NT2/D1 (cell line): ENCODE measurements at places on chromosomes 1 and 21.

DNA sequence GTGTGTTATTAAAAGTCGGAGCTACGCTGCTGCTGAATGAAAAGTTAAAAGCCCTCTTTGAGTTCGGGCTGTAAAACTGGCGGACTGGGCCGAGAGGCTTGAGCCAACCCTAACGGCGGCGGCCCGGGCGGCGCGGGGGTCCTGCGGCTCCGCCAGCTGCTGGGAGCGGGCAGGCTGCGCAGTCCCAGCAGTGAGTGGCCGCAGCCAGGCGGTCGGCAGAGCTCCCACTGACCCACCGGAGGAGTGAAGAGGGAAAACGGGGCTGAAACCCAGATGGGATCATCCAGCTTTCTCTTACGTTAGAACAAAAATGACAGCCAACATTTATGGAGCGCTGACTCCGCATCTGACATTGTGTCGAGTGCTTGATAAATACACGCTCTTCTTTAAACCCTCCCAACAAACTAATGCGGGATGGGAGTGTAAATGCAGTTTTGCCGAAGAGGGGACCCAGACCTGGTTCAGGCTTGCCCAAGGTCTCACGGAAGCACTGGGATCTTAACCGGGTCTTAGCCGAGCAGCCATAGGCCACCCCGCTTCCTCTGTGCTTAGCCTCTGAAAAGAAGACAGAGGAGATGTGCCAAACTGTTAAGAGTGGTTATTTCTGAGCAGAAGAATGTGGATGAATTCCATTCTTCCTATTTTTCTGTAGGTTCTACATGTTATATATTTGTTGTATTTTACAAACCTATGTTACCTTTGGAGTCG is 3.5 kb downstream of the GRHL3 start:
- DNase-seq: no peak

DNA sequence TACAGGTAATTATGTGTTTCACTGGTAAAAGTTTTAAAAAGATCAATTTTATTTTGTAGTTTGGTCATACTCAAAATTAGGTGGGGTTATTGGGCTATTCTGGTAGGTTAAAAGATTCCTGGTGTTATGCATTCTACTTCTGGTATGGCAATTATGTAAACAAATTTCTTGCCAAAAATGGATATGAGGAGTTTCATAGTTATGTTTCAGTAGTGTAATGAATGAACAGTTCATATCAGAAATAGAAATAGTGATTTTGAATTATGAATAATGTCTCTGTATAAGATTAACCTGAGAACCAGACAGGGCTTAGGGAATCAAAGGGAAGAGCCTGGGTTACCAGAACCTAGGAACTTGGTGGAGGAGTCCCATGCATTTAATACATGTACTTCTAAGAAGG is 15.9 kb downstream of the ATF6 start:
- DNase-seq: no peak

DNA sequence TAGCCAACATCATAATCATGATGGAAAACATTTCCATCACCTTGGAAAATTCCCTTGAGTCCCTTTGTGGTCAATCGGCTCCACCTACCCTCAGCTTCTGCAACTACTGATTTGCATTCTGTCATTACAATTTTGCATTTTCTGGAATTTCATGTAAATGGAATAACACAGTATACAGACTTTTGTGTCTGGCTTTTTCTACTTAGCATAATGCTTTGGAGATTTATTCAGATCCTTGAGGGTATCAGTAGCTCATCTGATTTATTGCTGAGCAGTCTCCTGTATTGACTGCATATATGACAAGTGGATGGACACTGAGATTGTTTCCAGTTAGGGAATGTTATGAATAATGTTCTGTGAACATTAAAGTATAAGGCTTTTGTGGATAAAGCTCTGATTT is 358.3 kb downstream of the USP25 start:
- no peak for DNase-seq

GRCh38 chr1:202126426-202126825 is 3.7 kb downstream of the GPR37L1 start:
- no peak for DNase-seq

DNA sequence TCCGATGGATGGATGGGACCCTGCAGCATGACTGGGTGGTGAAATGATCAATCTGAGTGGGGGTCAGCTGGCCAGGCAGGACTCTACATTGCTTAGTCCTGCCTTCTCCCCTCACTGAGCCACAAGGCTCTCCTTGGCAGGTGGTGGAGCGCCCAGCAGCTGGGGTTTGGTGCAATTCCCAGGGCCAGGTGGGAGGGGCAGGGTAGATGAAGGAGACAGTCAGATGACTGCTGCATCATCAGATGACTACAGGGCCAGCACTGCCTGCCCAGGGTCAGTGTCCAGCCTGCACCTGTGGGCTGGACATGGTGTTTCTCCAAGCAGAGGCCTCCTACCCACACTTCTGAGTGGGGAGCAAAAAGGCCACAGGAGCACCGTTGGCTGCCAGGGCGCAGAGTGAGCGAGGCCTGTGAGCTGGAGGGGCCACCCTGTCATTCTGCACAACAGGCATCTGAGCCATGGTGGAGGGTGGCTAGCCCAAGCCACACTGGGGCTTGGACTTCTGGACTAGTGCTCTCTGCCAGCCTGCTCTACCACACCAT is 103.9 kb upstream of the EDN2 start:
- no peak for DNase-seq

GRCh38 chr21:31471865-31472264 is 127.8 kb upstream of the TIAM1 start:
- DNase-seq: no peak

DNA sequence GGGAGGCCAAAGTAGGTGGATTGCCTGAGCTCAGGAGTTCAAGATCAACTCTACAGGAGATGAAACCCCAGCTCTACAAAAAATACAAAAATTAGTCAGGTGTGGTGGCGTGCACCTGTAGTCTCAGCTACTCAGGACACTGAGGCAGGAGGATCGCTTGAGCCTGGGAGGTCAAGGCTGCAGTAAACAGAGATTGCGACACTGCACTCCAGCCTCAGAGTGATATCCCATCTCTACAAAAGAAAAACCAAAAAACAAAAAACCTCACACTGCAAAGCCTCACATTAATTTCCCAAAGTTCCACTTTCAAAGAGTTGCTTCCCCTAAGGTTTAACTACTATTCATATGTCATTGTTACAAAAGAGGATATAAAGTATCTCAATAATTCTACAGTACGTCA is 29.0 kb upstream of the FBXO28 start:
- DNase-seq: no peak

DNA sequence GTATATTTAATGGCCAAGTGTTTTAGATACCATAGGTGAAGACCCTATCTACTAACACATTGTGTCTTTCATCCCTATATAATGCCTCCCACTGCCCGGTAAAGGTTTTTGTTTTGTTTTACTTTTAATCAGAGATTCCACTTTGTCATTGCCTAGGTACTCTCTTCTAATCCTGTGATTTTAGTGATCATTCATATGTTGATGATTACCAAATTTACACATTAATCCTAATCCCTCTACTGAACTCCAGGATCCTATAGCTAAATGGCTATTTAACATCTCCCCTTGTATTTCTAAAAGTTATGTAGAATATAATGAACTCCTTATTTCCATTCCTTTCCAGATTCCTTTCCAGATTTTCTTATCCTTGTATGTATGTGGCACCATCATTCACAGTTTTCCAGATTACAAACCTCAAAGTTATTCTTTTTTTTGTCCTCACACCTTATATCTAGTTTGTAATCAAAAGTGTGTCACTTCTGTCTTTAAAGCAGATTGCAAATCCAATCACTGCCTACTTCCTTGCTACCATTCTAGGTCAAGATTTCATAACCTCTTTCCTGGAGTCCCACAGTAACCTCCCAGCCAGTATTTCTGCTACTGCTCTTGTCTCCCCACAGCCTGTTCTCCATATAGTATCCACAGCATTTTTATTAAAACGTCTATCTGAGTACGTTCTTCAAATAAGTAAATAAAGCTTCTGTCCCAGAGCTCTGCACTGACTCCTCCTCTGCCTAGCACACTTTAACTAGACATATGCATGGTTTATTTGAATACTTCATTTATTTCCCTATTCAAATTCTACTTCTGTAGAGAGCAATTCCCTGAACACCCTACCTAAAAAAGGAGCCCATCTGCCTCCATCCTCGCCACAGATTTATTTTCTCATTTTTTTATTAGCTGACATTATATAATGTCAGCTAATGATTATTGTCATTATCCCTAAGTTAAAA is 157.8 kb downstream of the KCNT2 start:
- no peak for DNase-seq

DNA sequence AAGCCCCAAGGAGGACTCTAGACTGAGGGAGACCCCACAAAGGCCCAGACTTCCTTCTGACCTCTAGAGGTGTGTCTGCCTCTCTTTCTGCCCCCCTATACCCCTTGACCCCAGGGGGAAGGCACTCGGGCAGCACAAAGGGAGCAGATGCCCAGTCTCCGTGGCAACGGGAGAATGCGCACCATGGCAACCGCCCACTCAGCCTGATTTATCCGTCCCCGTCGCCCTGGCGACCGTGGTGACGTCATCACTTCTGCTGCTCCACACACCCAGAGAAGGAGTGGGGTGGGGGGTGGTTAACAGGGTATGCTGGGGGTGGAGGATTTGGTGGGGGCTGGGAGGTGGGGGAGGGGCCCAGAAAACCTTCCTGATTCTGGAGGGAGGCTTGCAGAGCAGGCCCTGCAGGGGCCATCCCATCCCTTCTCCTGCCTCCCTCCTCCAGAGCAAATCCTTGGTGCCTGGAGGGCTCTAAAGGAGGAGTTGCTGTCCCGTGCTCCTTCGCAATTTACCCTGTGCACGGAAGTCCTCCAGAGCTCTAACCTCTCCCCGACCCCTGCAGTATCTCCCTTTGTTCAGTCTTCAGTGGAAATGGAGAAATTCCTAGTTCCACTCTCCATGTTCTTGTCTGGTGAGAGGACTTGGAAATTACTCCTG is 6.3 kb downstream of the CELF3 start:
- peak; percentile 76 for DNase-seq

DNA sequence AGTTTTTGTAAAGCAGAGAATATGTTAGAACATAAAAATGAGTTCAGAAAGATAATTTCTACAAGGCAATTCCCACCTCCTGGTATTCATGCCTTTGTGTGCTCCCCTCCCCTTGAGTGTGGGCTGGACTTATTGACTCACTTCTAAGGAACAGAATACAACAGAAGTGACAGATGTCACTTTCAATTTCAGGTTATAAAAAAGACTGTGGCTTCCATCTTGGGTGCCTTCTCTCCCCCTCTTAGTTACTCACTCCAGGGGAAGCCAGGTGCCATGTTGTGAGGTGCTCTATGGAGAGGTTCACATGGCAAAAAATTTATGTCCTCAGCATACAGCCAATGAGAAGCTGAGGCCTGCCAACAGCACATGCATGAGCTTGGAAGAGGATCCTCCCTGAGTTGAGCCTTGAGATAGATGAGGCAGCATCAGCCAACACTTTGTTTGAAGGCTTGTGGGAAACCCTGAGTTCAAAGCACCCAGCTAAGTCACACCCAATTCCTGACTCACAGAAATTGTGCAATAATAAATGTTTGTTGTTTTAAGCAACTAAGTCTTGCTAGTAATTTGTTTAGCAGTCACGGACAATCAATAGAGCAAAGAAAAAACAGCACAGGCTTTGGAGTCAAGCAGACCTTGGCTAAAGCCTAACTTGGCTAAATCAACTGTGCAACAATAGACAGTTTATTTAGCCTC is 73.5 kb upstream of the NGF start:
- DNase-seq: no peak

DNA sequence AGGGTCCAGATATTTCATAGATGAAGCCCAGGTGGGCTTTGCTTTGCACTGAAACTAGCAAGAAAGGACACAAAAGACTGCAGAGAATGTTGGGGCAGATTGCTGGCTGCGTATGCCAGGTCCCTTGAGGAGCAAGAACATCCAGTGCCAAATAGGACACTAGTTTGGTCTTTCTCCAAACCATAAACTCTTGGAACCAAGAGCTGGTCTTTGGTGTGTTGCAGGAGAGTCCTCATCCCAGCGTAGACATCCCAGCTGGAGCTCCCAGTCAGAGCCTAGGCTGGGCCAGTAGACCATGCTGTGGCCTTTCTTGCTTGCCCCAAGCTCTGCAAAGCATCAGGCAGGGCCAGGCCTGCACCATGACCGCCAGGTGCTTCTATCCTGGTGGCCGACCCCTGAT is 87.5 kb downstream of the ATP5PO start:
- DNase-seq: no peak

DNA sequence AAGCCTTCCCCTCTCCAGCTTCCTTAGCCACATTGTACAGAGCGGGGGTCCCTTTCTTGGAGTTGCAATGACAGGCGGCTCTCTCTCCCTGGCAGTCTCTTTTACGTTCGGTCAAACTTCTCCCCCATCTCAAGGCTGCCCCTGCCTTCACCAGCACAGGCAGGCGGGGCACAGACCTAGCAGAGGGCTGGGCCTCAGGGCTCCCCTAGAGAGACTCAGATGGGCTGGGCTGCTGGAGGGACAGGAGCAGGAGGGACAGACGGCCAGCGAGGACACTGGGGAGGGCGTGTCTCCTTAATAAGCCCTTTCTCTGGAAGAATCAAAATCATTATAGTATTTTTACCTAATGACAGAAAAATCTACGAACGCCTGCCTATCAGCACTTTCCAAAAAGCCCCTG is 79.6 kb downstream of the CASZ1 start:
- no peak for DNase-seq

- DNase-seq: no peak
These were observed 808.6 kb downstream of the USP25 start for GRCh38 chr21:16538405-16538804.

DNA sequence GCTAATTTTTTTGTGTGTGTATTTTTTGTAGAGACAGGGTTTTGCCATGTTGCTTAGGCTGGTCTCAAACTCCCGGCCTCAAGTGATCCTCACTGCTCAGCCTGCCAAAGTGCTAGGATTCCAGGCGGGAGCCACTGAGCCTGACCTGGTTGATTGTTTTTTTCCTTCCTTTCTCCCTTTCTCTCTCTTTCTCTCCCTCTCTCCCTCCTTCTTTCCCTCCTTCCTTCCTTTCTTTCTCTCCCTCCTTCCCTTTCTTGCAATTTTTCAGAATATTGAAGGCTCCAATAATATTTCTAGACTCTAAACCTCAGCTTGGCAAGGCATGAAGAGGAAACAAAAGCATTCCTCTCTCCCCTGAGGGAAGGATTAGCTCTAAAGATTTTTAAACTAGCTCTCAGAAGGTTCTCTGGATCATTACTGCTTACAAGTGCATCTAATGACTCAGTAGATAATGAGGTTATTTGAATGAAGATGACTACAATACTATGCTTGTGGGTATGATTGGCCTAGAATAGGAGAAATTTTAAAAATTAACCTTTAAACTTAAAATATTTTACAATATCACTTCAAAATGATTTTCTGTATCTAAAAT is 68.5 kb upstream of the GADD45A start:
- no peak for DNase-seq

GRCh38 chr1:28602536-28603439 is 10.7 kb downstream of the RAB42 start:
- peak; percentile 68 for DNase-seq

- DNase-seq: no peak
These were observed 7.0 kb downstream of the FCAMR start for GRCh38 chr1:206963119-206963712.

DNA sequence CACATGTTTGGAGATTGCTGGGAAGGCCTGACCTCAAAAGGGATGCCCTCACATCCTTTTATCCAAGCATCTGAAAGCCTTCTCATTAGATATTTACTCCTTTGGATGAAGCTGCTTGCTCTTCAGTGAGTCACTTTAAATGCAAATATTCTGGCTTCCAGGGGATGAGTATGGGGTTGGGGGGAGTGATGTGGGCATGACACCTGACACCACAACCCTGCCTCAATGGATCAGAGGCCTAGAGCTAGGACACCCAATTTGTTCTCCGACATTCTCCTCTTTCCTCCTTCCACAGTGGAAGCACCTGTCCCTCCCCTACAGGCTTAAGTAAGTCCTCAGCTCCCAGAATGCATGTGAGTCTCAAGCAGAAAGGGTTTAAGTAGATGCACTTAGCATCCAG is 238.3 kb downstream of the OMA1 start:
- peak; percentile 58 for DNase-seq
